Sigmoid colon (tissue), 7 donors: ENCODE measurements at places on chromosomes 16 and 17. TPM values are rescaled to one million over a fixed set of nuclear protein-coding genes. Genes with fewer than 3 reads are reported as not detected.

GRCh38 chr16:12771341-12771798, 32.3 kb downstream of the CPPED1 start:
- H3K27me3 ChIP-seq, result no peaks in the 10 kb centered on the region
- no peaks in the 10 kb centered on the region for H3K36me3 ChIP-seq
- no peaks in the 10 kb centered on the region for H3K4me1 ChIP-seq
- no peak for DNase-seq

DNA sequence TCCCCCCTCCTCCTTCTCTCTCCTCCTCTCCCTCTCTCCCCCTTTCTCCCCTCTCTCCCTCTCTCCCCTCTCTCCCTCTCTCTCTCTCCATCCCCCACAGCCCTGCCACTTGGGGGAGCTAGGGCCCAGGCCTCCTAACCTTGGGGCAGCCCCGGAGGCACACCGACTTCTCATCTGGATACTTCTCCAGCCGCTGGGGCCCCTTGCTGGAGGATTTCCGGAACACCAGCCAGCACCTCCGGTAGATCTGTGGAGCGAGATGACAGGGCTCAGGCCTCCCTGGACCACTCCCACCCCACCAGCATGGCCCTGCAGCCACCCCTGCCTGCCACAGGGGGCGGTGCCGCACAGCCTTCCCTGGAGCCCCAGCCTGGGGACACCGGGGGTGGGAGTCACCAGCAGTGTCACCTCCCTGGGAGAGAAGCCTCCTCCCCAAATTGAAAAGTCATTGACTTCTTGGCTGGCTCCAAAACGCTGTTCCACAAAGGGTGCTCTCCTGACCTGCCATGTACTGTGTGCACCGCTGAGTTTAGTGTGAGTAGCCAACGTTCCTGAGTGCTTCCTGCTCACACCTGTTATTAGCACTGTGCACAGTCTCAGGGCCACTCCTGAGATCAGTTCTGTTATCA, 10.5 kb downstream of the DOK4 start:
- H3K4me1 ChIP-seq, result peaks cover 22% of the 10 kb centered on the region
- H3K36me3 ChIP-seq, result peaks cover 11% of the 10 kb centered on the region
- DNase-seq, result no peak
- H3K4me3 ChIP-seq, result no peak overlapping the region
- no peaks in the 10 kb centered on the region for H3K27me3 ChIP-seq

- peaks cover 20% of the 10 kb centered on the region for H3K4me1 ChIP-seq
- H3K27me3 ChIP-seq, result no peaks in the 10 kb centered on the region
- H3K36me3 ChIP-seq, result no peaks in the 10 kb centered on the region
- H3K4me3 ChIP-seq, result no peak overlapping the region
Measured at GRCh38 chr16:16191493-16192167, 31.7 kb downstream of the ABCC6 start.

DNA sequence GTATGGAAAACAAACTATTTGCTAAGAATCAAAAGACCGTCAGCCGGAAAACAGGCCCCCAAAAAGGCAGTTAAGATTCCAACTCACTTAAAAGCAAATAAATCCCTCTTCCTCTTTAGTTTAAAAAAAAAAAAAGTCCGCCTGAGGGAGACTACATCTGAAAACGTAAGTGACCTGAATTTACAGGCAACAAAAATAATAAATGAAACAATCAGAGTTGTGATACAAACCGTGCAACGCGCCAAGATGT, 1.1 kb downstream of the KANSL1 start:
- peak overlapping the region; percentile 93 for H3K4me3 ChIP-seq
- no peaks in the 10 kb centered on the region for H3K36me3 ChIP-seq
- H3K4me1 ChIP-seq, result peaks cover 57% of the 10 kb centered on the region
- no peak for DNase-seq
- H3K27me3 ChIP-seq, result no peaks in the 10 kb centered on the region
- H3K27ac ChIP-seq, result peak overlapping the region; percentile 100

GRCh38 chr17:29043539-29044145, 701 bp downstream of the PIPOX start:
- H3K4me1 ChIP-seq, result no peaks in the 10 kb centered on the region
- H3K36me3 ChIP-seq, result no peaks in the 10 kb centered on the region
- H3K27ac ChIP-seq, result no peak overlapping the region
- H3K4me3 ChIP-seq, result no peak overlapping the region

Gene DNAI2
- total RNA-seq, result not detected

Gene WNT9B
- not detected for total RNA-seq

Gene MGAT5B
- total RNA-seq, result 0.71 TPM

Gene KCTD11
- total RNA-seq, result 5.9 TPM
